ENCODE measurements at places on chromosomes 1 and 21.
A peak's percentile ranks its signal among the peaks of the same experiment; 100 is the strongest.

GRCh38 chr1:31593770-31594632, 17.7 kb downstream of the TINAGL1 start:
- peak; percentile 51 for DNase-seq

- DNase-seq: no peak
Measured at GRCh38 chr1:186418503-186418902, 42.4 kb downstream of the PDC start.

GRCh38 chr1:155196893-155197638, 10.6 kb downstream of the THBS3 start:
- DNase-seq: no peak

DNA sequence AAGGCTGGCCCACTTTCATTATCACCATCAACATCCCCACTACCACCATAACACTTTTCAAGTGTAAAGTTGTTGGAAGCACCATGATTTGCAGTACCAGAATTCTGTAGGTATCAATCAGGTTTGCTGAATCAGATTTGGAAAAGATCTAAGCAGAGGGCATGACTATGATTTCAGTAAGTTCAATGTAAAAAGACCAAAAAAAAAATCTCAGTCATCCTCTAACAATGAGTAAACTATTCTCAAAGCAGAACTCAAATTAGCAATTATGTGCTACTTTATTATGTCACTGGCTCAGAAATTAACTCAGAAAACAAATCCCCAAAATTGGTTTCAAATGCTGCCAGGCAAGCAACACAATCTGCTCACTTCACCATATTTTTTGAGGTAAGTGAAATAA, 187.8 kb upstream of the HP1BP3 start:
- DNase-seq: no peak

GRCh38 chr1:55746710-55747109, 531.5 kb upstream of the USP24 start:
- DNase-seq: no peak

DNA sequence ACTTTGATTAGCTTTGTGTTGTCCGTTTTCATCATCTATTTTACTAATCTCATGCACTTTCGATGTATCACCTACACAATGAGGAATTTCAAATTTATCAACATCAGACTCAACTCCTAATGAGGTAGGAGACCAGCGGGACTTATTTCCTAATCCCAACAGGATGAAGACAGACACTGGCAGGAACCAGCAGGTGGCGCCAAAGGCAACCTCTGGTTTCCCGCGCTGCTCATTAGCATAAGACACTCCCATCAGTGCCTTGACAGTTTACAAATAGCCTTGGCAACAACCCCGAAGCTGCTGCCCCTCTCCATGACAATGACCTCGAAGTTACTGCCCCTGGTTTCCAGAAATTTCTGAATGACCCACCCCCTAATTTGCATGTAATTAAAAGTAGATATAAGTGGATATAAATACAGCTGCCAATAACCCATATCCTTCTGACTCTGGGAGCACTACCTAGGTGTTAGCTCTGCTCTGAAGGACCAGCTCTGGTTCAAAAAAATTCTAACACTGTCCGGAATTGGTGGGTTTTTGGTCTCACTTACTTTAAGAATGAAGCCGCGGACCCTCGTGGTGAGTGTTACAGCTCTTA, 974.8 kb downstream of the ADGRL2 start:
- peak; percentile 38 for DNase-seq

GRCh38 chr1:21154717-21155116, 22.0 kb downstream of the EIF4G3 start:
- no peak for DNase-seq

- DNase-seq: no peak
Measured at GRCh38 chr1:54122135-54122751, 30.6 kb downstream of the CDCP2 start.

- DNase-seq: no peak
Measured at GRCh38 chr21:34865400-34866241, 183.5 kb downstream of the RUNX1 start.

DNA sequence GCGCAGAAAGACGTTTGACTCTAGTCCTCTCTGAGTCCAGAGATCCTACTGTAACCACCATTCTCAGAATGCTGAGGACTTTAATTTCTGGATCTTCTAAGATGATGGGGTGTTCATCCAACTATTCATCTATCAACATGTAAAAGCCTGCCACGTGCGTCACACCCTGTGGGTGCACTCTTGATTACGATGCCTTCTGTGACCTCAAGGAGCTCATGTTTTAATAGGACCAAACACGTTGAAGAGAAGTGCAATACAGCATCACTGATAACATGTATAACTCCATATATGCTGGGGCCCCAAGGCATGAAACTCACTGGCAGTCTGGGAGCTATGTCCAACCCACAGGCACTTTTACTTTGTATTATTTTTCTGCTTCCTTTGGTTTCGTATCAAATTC, 19.0 kb downstream of the KIAA0040 start:
- no peak for DNase-seq
